Activated naive CD8-positive, alpha-beta T cell treated with anti-CD3 and anti-CD28 coated beads for 36 hours (primary cell): ENCODE measurements at places on chromosomes 11 and 22. TPM values are rescaled to one million over a fixed set of nuclear protein-coding genes. Genes with fewer than 3 reads are reported as not detected.

GRCh38 chr11:111324277-111324720 lies 26.0 kb downstream of the POU2AF3 start:
- no peaks in the 10 kb centered on the region for H3K36me3 ChIP-seq
- no peak overlapping the region for H3K27ac ChIP-seq
- no peak overlapping the region for H3K4me3 ChIP-seq
- H3K27me3 ChIP-seq, result no peaks in the 10 kb centered on the region
- peaks cover 1% of the 10 kb centered on the region for H3K4me1 ChIP-seq

DNA sequence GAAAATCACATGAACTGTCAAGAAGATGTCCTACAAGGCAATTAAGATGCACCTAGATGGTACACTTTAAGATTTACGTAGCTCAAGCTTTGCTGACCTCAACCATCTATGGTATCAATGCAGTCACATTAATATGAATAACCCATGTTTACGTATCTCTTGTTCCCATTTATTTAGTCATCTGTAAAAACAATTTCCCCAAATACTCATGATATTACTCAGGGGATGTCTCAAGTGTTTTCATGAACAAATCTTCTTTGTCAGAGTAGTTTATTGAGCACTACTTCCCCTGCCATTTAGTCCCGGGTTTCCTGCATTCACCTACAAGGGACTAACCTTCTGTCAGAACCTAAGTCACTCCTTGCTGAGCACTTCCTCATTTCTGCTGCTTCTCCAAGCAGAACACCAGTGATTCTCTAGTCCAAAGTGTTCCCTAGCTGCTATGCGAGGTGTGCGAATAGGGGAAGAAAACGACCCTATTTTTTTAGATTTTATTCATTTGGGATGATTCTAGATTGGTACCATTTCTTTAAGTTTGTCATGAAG lies 554.3 kb upstream of the LRRC4C start:
- no peaks in the 10 kb centered on the region for H3K36me3 ChIP-seq
- no peak overlapping the region for H3K4me3 ChIP-seq
- no peaks in the 10 kb centered on the region for H3K4me1 ChIP-seq
- no peaks in the 10 kb centered on the region for H3K27me3 ChIP-seq
- DNase-seq, result no peak

The SLC7A4 gene
- total RNA-seq, result 0.41 TPM

The MUC2 gene
- not detected for total RNA-seq
